Right renal cortex interstitium (tissue), 3 donors: ENCODE measurements at places on chromosomes 2 and 18. TPM values are rescaled to one million over a fixed set of nuclear protein-coding genes. Genes with fewer than 3 reads are reported as not detected.
A peak's percentile ranks its signal among the peaks of the same experiment; 100 is the strongest.

Gene PDE1A
- polyA plus RNA-seq, result 21.0 TPM

Gene GPR55
- polyA plus RNA-seq, result 0.36 TPM

Gene KDSR
- polyA plus RNA-seq, result 44.9 TPM

Gene ATP8B1
- polyA plus RNA-seq, result 23.1 TPM

DNA sequence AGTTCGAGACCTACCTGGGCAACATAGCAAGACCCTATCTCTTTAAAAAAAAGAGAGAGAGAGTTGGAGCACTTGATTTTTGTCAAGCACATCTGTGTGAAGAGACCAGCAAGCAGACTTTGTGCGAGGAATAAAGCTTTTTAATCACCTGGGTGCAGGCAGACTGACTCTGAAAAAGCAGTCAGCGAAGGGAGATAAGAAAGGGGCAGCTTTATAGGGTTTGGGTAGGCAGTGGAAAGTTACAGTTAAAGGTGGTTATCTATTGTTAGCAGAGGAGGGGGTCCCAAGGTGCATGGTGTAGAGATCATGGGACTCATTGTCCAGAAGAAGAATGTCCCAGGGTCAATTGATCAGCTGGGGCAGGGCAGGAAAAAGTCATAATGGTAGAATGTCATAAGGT lies 34.4 kb downstream of the NCL start:
- DNase-seq, result no peak

- DNase-seq, result no peak
These were observed 261.8 kb downstream of the WDPCP start for GRCh38 chr2:63326473-63326872.

DNA sequence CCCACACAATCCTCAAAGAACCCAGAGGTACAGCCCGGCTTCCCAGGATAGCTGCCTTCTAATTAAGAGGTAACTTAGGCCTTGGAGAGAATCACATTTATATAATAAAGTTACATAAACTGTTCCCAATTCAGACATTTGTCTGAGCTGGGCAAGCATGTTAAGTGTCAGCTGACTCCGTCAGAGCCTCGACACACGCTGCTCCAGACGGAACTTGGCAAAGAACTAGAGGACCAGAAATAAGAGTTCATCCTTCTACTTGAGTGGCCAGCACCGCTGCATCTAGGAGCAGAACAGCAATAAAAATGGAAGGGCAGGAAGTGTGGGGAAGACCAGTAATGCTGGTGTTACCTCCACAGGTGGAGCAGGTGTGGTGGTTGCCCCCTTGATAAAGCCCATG lies 80.5 kb downstream of the MYO5B start:
- no peak for DNase-seq

DNA sequence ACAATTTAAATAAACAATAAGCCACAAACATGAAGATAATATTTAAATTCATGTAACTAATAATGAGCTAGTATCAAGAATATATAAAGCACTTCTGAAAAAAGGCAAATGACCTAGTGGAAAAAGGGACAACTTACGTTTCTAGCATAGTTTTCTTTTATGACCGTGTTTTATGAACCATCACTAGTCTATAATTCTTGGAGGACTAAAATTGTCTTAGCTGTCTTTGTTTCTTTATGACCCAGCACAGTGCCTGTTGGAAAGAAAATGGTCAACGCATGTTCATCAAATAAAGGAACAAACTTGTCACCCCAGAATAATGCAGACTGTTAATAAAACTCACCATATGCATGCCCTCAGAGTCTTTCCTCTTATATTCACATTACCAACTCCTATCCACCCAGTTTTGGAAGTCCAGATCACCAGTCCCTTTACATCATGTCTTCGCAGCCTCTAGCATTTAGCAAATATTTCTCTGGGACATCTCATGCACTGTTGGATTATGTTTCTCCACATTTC lies 57.4 kb upstream of the GRB14 start:
- no peak for DNase-seq

GRCh38 chr2:138307099-138307498 lies 194.5 kb upstream of the SPOPL start:
- DNase-seq, result no peak

DNA sequence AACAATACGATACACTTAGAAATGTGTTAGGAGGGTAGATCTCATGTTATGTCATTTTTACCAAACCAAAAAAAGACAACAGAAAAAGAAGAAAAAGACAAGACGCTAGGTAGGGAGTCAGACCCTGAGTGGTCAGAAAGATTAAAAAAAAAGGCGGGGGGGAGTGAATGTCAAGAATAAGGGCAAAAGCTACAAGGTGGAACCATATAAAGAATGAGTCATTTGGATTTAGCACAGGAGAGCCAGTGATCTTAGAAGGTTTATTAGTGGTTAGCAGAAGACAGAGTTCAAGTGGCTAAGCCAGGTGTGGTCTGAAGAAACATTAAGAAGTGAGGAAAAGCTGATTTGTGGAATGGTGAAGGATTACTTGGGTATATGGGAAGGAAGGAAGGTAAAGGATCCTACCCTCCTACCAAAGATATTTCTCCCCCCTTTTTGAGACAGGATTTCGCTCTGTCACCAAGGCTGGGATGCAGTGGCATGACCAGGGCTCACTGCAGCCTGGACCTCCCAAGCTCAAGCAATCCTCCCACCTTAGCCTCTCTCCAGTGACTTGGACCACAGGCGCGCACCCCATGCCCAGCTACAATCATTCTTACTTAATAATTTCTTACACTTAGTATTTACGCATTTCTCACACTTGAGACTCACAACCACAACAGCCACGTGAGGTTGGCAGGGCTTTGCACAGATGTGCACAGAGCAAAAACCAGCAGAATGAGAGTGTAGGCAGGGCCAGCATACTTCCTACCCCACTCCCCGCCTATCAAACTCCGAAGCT lies 2.6 kb downstream of the DSC2 start:
- no peak for DNase-seq

DNA sequence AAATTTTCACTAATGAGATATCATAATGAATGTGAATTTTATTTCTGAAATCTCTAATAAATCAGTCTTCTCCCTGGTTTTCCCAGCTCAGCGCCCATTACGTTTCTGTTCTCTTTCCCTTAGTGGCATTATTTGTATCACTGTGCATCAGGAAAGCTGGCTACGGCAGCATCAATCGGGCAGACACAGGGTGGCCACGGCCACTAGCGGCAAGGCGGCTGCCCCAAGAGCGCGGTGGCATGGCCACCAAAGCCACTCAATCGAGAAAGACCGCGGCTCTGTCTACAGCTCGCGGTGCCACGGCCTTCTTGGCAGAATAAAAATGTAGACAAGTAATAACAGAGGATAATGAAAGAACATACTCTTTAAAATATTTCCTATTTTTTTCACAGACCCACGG lies 168.0 kb downstream of the RPIA start:
- no peak for DNase-seq

DNA sequence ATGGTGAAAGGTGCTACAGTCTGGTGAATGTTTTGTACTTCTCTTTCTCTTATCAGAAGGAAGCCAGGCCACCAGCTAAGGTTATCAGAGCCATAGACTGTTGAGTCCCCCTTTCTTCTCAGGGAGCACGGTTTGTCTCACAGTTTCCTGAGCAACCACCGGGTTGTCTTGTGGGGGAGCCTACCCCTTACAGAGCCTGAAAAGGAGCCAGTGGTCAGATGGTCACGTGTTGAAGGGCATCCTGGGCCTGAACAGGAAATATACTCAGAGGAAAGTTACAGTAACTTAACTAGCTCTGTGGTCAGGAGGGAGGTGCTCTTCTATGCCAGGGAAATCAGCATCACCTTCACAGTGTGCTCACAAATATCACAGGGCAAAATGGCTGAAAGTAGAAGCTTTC lies 11.6 kb downstream of the CD28 start:
- DNase-seq, result no peak

DNA sequence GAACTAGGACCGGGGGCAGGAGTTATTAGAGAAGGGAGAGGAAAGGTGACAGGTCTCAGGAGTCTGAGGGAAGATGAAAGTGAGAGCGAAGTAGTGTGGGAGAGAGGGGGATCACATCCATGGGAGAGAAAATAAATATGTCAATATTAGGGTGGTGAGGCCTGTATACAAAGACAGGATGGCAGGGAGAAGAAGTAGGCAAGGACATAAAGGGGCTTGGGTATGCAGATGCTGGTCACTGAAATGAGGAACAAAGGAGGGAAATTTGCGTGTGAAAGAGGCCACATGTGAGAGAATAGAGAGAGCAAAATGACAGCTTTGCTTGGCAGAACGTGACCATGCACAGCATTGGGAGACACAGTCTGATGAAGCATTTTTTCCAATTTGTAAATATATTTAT lies 13.6 kb downstream of the METAP1D start:
- no peak for DNase-seq

DNA sequence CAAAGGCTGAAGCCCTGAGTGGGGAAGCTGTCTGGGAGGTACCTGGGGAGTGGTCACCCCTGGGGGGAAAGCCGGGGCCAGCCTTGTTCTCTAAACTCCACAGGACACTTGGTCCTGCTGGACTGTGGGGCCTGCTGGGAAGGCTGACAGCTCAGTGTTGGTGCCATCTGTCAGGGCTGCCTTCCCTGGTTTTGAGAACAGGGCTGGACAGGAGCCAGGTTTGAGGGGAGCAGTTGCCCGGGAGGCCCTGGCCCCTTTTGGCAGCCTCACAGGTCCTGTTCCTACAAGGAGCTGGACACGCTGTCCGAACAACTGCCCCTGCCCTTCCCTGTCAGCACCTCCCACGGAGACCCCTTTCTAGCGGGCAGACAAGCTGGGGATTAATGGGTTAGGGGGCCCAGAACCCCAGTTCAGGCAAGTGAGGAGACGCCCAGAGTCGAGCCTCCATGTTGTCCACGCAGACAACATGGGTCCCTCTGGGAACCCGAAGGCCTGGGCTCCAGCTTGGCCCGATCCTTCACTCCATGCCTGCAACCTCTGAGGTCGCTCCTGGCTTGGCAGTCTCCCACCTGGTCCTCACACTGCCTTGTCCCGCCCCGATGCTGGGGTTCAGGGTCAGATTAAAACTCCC lies 40.8 kb downstream of the ATOH8 start:
- no peak for DNase-seq

DNA sequence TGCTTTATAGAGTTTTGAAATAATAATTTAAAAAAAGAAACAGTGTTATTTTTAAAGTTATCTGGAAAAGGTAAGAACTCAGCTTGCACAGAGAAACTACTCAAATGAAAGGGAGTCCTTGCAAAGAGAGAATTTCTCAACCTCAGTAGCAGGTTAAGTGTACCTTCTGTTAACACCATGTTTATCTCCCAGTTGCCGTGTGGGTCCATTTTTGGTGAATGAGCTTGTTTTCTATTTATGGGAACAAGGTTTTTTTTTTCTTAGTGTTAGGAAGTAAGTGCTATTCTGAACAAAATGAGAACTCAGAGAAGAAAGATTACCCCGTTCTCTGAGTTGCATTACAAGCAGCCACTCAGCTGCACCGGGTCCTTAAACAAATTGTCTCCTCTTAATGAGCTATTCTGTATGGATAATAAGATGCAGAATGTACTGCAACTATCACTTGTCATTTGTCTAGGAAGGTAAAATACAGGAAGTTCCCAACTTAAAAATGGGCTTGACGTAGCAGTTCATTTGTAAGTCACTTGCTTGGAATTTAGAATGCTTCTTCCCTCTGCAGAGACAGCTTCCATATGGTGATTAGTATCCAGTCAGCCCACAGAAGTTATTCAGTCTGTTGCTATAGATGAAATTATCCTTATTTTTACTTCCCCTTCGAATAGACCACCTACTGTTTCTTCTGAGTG lies 74.9 kb downstream of the LTBP1 start:
- DNase-seq, result no peak

DNA sequence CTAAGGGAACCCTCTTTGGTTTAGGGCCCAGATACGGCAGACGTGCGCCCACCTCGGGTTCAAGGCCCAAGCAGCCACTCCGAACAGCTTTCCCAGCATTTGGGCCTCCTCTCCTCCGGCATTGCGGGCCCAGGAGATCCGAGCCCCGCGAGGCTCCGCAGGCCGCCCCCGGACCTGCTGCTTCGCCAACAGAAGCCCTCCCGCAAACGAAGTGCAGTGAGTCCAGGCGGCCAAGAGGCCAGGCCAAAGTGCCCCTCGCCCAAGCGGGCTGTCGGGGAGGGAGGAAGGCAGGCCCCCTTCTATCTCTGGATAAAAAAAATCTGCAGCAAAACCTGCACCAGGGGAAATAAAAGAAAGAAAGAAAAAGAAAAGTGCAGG lies 6.0 kb downstream of the EN1 start:
- DNase-seq, result no peak

DNA sequence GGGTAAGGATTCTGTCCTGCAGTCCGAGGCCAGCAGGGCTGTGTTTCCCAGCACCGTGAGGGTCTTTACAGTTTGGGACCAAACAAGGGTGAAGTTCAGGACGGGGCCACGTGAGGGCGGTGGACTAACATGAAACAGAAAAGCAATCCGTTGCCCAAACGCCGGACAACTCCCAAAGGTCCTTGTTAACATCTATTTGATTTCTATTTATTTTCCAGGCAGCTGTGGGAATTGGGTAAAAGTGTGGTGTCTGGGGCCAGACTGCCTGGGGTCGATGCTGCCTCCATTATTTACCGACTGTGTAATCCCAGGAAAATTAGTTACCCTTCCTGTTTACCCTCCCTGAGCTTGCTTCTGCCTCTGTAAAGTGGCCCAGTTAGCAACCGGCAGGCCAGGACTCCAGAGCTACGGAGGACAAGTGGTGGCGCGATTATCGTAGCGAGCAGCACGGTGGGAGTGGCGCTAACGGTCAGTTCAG lies 66.3 kb upstream of the TCF7L1 start:
- DNase-seq, result peak; percentile 61

DNA sequence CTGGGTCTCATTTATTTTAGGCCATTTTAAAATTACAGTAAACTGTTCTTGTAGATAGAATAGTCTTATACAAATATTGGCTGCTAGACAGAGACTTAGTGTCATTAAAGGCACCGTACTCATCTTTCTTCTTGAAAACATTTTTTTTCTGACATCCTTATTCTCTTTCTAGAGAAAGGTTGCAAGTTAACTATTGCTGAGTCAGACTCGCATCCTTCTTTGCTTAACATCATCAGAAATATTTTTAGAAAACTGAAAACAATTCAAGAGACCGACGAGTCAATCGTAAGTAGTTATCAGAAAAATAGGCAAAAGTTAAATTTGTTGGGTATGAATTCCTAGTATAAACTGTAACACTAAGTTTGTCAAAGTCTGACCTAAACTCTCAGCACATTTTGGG lies 72.2 kb downstream of the HNMT start:
- no peak for DNase-seq

- DNase-seq, result no peak
These were observed 82.6 kb upstream of the SLC8A1 start for GRCh38 chr2:40534528-40534927.

- no peak for DNase-seq
These were observed 158.5 kb upstream of the ALKAL2 start for GRCh38 chr2:446303-446874.

GRCh38 chr2:200905618-200906296 lies 16.6 kb downstream of the NIF3L1 start:
- DNase-seq, result peak; percentile 33

DNA sequence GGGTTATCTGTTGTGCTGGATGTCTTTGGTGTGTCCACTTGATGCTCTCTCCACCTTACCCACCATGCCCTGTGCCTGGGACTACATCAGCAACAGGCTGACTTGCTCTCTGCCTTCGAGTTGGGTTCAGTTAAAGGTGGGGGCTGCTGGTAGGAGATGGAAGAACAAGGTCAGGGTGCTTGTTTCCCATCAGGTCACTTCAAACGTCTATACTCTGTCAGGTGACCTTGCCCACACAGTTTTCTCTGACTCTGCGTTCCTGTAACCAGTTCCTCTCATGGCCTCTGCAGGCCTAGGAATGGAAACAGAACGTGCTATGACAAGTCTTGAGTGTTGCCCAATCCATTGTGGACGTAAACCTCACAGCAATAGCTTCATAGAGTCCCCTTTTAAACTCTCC lies 38.4 kb upstream of the PAPOLG start:
- no peak for DNase-seq

- no peak for DNase-seq
These were observed 375.2 kb upstream of the SPHKAP start for GRCh38 chr2:228556717-228557116.

- no peak for DNase-seq
These were observed 44.5 kb upstream of the C2orf74 start for GRCh38 chr2:61117534-61117933.
